ENCODE measurements at places on chromosomes 2 and 18.

DNA sequence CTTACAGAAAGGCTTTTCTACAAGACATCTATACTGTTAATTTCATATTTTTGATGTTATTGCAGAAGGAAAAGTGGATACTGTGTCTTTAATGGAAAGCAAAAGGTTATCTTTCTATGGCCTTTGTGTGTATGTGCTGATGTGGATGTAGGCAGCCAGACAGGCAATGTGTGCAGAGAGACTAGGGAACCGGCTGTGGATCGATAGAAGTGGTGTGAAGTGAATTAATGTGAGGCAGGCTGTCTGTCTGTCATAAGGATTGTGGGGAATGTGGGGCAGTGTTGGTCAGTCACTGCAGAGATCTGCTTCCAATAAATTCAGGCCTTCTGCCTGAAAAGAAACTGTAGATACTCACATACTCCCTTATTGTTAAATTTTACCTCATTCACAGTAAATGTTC, 156.7 kb downstream of the WDR7 start:
- DNase-seq = no peak

DNA sequence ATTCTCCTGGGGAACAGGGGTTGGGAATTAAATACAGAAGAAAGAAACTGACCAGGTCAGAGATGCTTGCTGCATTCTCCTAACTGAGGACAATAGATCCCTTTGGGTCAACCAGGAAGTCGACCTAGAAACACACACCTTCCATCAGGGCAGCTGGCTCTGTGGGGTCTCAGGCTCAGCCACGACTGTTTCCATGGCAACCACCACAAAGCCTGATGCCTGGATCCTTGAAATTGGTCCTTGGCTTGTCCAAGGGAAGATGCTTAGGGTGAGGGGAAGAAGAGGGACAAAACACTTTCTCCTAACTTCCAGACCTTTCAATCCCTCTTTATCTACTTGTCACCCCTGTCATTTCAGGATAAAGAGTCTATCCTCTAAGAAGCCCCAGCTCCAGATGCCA, 194.4 kb downstream of the ALK start:
- no peak for DNase-seq

DNA sequence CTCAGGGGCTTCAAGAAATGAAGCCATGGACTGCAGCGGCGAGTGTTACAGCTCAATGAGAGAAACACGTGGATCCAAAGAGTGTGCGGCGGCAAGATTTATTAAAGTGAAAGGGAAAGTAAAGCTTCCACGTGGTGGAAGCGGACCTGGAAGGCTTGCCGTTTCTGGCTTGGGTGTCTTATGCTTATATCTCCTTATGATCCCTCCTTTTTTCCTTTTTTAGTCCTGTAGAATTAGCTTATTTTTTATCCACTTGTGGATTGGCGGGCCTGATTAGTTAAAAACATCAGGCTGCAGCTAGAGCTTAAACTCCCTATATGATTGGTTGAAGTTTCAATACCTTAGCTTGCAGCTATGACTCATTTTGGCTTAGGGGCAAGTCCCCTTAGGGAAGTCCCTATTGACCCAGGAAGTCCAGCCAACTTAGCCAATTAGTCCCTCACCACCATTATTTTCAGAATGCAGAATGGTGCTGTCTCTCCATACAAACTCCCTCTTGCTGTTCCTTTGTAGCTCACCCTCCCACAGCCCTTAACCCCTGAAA, 11.6 kb upstream of the HNMT start:
- DNase-seq = peak; percentile 43

GRCh38 chr18:71729611-71730010, 814.5 kb downstream of the CBLN2 start:
- no peak for DNase-seq

DNA sequence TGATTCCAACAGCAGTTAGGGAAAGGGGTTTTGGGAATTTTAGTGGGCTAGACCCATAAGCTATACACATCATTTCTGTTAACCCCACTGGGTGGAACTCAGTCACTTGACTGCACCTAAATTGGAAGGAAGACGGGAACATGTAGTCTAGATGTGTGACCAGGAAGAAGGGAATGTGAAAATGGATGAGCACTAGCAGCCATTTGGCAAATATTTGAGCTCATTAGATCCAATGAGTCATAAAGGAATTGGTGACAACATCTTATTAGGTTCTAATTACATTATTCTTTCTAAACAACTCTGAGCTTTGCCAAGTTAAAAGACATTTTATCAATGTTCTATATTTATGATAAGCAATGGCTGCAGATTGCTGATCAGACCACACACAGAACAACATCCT, 400.6 kb downstream of the IRS1 start:
- no peak for DNase-seq

DNA sequence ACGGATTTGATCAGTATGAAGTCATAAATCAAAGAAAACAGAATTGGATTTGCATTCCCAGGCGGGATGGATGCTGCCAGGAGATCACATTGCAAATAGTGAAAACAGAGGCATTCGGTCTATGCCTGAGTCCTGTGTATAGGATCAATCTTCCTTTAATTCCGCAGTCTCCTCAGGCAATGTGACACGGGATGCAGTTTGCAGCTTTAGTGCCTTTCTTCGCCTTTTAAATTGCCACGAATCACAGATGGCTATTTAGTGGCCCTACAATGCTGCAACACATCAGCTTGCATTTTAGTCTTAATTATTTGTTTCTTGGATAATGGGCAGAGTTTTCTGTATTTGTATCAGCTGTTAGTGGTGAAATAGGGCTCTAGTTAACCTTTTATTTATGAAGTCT, 6.8 kb downstream of the ADCYAP1 start:
- no peak for DNase-seq

DNA sequence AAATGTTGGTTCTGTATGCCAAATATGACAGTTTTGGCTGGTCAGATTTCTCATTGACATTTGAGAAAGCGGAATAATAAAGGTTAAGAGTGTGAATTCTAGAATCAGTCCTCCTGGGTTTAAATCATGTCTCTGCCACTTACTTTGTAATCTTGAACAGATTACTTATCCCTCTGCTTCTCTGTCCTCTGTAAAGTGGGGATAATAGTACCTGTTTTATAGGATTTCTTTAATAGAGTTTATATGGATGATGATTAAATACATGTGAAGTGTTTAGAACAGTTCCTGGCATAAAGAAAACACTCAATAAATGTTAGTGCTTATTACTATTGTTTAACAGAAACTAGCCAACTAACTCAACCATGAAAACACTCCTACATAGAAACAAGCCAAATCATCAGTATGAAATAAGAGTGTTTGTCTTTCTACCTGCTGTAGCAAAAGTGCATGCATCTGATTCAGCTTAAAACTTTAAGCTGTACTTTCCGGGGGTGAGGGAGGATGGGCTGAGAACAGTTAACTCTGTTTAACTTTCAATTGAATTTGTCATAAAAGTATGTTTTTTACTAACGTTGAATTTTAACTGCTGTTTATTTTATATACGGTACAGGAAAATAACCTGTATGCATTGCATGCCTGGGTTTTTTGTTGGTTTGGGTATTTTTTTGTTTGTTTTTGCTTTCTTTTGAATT, 6.8 kb downstream of the HTR2B start:
- peak; percentile 52 for DNase-seq

- peak; percentile 86 for DNase-seq
These were observed 800.8 kb upstream of the ID2 start for GRCh38 chr2:7881063-7881462.

DNA sequence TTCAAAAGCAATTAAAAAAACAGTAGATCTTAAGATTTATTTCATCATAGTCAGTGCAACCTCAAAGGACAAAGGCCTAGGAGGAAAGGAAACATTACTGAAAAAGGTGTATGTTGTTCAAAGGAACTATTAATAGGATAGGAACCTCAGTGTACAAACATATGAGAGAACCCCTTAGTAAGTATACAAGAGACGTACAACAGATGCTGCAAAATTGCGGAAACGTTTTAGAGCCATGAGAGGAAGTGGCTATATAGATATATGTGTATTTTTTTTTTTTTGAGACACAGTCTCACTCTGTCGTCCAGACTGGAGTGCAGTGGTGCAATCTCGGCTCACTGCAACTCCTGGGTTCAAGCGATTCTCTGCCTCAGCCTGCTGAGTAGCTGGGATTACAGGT, 22.2 kb downstream of the PIK3C3 start:
- no peak for DNase-seq

GRCh38 chr2:62452701-62453454, 53.1 kb downstream of the TMEM17 start:
- DNase-seq = peak; percentile 10

- DNase-seq = no peak
These were observed 885.2 kb downstream of the DCDC2C start for GRCh38 chr2:4588606-4589005.

DNA sequence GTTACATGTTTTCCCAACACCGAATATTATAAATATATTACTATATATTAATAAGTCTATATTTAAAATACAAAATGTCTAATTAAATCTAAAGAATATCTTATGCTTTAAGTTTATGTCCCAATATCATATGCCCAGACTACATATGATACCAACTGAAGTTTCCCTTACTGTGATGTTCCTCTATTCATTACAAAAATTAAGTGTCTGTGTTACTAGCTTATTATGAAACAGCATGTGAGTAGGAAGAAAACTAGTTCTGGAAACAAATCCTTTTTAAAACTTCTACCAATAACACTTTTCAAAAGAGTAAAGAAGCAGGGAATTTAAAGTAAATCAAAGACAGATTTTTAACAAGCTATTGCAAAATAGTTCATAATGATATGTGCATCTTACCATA, 17.8 kb downstream of the HNRNPLL start:
- DNase-seq = no peak

- DNase-seq = no peak
These were observed 185.5 kb upstream of the SETBP1 start for GRCh38 chr18:44495151-44495550.

- DNase-seq = no peak
These were observed 312.1 kb upstream of the MYT1L start for GRCh38 chr2:2642906-2643890.

- peak; percentile 74 for DNase-seq
These were observed 21.1 kb upstream of the LYPD6B start for GRCh38 chr2:149017116-149017985.

GRCh38 chr2:168573128-168573903, 117.2 kb downstream of the CERS6 start:
- no peak for DNase-seq

GRCh38 chr18:78228974-78229373, 750.6 kb upstream of the SALL3 start:
- no peak for DNase-seq

- no peak for DNase-seq
These were observed 105.5 kb downstream of the BCL2 start for GRCh38 chr18:63213936-63214671.

DNA sequence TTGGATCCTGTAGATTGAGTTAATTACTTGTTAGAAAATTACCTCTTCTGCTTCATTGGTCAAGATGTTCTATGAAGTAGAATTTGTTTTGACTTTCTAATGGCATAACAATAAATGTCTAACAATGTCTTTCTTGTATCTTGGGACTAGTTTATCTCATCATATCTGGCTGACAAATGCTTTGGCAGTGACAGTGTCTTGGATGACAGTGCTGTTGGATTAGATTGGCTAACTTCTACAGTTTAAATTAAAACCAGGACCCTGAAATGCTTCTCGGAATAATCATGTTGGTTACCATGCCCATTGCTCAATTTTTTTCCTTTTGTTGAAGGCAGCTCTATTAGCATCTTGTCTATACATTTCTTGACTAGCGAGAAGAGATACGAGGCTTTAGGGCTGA, 176.9 kb downstream of the PARD3B start:
- DNase-seq = no peak

DNA sequence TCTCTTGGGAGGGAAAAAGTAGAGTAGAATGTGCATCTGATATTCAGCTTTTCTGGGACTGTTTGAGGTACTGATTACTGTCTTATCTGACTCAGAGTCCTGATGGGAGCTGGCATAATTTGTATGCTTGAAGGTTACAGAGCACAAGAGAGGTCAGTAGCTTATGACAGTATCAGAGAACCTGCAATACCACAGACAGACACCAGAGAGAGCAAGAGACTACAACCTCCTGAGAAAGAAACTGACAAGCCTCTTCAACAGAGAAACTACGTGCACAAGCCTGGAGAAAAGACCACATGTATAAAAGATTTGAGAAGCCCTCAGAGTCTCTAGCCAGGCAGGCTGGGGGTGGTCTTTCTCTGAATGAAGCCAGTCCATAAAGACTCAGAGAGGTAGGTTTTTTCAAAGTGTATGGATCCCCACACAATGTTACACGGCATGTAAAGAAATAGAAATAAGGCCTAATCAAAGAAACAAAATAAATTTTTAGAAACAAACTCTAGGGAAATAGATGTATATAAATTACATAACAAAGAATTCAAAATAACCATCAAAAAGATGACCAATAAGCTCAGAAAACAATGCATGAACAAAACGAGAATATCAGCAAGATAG, 568.3 kb downstream of the LRRTM4 start:
- DNase-seq = peak; percentile 75

- no peak for DNase-seq
These were observed 13.2 kb downstream of the ITGB1BP1 start for GRCh38 chr2:9410108-9410507.

DNA sequence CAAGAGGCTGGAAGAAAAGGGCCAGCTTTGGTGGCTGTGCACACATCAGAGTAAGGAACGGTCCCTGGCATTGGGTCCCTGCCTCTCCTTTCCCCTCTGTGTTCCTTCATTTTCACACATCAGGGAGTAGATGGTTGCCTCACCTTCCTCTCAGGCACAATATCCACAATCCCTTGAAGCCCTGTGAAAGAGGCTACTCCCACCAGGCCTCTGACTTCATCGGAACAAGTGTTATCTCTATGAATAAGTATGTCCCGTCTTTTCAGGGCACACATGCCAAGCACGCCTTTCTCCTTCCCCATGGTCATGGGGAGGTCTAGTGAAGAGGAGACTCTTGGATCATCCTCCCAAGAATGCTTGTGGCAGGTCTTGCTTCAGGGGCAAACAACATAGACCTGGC, 61.2 kb upstream of the LMAN1 start:
- no peak for DNase-seq

- DNase-seq = no peak
These were observed 66.6 kb upstream of the ODC1 start for GRCh38 chr2:10514743-10515142.

- peak; percentile 55 for DNase-seq
These were observed 53.9 kb upstream of the SEC11C start for GRCh38 chr18:59085797-59086196.
